ENCODE measurements at places on chromosomes 12 and 14.
A peak's percentile ranks its signal among the peaks of the same experiment; 100 is the strongest.

DNA sequence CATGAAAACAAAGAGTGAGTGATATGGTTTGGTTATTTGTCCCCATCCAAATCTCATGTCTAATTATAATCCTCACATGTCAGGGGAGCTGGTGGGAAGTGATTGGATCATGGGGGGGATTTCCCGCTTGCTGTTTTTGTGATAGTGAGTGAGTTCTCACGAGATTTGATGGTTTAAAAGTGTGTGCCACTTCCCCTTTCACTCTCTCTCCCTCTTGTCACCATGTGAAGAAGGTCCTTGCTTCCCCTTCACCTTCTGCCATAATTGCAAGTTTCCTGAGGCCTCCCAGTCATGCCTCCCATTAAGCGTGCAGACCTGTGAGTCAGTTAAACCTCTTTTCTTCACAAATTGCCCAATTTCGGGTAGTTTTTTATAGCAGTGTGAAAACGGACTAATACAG lies 2.1 kb upstream of the ATXN7L3B start:
- no peak for DNase-seq

GRCh38 chr14:100528962-100529560 lies 58.2 kb downstream of the BEGAIN start:
- peak; percentile 49 for DNase-seq

DNA sequence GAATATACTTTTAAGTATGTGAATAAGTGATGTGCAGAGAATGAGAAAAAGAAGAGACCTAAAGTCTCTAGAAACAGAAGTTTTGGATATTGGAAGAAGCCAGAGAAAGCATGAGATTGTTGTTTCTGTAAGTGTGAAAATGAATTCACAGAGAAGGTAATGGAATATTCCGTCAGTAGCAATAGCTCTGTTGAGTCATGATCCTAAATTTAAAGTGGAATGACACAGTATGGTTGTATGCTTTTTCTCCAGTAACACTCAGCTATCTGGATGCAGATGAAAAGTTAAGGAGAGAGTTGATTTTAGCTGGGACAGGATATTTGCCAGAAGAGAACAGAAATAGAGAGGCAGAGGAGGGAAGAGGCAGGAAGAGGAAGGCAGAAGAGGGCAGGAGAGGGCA lies 1166.3 kb downstream of the GALC start:
- no peak for DNase-seq

- peak; percentile 87 for DNase-seq
Measured at GRCh38 chr12:124916374-124917134, 2.1 kb upstream of the UBC start.

DNA sequence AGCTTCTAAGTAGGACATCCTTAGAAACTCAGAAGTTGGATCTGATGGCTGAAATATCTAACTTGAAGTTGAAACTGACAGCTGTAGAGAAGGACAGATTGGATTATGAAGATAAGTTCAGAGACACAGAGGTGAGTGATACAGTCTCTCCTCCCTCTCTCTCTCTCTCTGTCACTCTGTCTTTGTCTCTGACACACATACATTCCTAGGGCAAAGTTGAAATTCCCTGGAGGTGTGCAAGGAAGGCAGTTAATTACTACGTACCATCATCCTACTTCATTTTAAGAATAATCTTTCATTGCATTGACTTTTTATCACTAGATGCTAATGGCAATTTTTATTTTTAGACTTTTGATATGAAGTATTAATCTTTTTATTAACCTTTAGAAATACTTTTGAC lies 46.2 kb upstream of the REP15 start:
- no peak for DNase-seq

- DNase-seq = no peak
Measured at GRCh38 chr14:64554556-64554955, 4.8 kb downstream of the PPP1R36 start.

- DNase-seq = no peak
Measured at GRCh38 chr14:77108753-77109152, 10.7 kb downstream of the CIPC start.

GRCh38 chr14:100605706-100606686 lies 18.8 kb upstream of the BEGAIN start:
- no peak for DNase-seq

DNA sequence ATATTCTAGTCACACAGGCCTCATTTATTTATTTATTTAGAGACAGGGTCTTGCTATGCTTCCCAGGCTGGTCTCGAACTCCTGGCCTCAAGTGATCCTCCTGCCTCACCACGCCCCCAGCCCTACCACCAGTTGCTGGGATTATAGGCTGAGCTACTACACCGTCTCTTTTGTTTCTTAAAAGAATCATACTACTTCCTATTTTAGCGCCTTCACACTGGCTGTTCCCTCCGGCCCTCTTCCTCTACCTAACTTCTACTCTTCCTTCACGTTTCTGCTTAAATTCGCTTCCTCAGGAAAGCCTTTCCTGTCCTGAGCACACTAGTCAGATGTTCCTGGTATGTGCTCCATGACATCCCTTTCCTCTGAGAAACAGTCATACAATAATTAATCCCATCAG lies 6.4 kb upstream of the MRPL42 start:
- no peak for DNase-seq

- no peak for DNase-seq
Measured at GRCh38 chr12:1443421-1444141, 150.8 kb downstream of the FBXL14 start.

DNA sequence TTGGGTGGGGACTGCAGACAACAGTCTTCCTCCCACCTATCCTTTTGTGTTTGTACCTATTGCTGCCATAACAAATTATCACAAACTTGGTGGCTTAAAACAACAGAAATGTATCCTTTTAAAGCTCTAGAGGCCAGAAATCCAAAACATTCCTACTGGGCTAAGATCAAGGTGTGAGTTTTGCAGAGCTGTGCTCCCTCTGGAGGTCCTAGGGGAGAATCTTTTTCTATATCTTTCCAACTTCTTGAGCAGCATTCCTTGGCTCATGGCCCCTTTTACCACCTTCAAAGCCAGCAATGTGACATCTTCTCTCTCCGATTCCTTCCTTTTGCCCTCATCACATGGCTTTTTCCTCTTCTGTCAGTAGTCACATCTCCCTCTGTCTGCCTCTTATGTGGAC lies 190.6 kb downstream of the TTC8 start:
- no peak for DNase-seq

GRCh38 chr12:76266797-76267196 lies 81.4 kb downstream of the BBS10 start:
- DNase-seq = peak; percentile 70

DNA sequence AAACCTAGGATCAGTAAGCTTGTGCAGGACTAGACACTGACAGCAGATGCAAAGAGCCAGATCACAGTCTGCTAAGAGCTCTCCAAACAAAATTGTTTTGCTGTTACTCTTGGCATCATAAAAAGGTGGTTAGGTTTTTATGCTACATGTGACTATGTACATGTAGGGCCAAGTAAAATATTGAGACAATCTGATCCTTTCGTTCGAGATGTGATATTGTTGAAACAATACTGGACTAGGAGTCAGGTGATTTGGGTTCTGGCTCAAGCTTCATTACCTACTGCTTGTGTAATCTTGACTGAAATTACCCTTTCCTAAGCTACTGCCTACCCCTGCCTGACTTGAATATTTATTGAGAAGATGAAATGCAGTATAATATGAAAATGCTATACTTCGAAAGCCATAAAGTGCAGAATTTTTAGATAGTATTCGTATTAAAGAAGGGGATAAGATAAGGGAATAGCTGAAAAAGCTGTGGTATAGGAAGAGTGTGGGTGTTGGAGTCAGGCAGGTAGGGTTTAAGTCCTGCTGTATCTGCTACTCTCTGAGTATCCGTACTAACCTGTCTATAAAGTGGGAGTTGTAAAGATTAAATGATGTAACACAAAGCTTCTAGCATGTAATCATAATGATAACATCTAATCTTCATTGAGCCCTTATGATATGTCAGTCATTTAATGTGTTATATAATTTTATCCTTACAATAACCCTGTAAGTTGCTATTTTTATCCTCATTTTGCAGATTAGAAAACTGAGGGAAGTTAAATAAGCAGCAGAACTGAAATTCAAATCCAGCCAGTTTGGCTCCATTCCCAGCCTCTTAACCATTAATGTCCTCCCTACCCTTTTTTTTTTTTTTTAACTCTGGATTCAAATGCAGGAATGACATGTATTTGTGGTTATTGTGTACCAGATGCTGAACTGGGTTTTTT lies 38.6 kb upstream of the ATF1 start:
- DNase-seq = no peak

DNA sequence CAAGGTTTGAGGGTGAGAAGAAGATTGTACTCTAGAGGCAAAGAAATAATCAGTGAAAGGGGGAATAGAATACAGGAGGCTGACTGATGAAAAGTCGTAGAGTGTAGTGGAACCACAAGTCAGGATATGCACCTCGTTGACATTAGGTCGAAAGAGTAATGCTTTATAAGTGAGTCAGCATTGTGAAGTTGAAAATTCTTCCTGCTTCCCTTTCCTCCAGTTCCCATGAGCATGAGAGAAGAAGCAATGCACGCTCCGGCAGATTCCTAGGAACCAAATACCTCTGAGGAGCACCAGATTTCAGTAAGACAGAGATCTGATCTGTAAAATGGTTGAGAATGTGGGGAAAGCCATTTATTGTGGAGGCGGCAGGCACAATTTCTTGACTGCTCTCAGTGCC lies 16.5 kb downstream of the CCER1 start:
- DNase-seq = no peak

- DNase-seq = no peak
Measured at GRCh38 chr14:73170686-73171085, 34.4 kb downstream of the PSEN1 start.

DNA sequence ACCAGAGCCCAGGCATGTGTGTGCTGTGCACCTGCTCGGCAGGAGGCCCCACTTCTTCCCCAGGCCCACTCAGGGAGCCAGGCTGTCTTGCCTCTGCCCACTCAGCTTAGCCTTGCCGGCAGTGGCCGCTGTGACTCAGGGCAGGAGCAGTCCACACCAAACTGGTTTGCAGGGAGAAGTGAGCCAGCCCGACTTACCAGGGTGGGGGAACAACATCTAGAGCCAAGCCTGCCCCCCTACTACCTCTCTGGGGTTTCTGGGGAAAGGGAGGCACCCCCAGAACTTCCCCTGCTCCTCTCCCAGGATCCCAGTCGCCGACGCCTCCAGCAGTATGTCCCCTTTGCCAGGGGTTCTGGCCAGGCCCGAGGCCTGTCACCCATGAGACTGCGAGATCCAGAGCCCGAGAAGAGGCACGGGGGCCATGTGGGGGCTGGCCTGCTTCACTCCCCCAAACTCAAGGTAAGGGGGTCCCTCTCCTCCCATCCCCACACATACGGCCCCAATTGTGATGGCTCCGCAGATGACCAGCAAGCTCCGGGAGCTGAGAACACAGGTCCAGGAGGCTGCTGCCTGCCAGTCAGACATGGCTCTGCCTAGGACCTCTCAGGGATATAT lies 3.0 kb downstream of the PLEKHG6 start:
- DNase-seq = no peak

DNA sequence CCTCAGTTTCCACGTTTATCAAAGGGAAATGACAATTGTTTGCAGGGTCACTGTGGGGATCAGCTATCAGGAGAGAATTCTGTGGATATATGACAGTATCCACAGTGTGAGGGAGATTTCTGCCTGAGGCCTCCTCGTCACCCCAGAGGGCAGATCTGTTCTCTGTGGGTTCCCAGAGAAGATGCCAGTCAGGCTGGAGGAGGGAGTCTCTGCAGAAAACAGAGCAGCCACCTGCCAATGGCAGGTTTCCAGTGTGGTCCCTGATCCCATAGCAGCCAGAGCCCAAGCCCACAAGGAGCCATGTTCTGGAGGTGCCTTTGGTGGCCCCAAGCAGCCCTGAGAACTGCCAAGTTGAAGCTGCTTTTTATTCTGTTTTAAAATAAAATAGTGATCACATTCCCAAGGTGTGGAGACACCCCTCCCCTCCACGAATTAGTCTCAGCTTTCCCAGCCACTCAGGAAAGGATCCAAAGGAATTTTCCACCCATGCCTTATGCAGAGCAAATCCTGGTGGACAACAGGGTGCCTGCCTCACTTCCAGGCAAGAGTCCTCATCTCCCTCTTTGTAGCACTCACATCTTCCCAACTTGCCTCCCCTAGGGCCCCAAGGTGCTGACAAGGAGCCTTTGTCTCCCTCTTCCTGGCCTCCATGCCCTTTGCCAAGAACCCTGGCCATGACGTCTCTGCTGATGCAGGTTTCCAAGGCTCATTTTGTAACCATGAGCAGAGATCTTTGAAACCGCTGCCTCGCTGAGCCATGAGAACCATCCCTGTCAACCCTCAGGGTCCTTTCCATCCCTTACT lies 20.4 kb downstream of the CMKLR1 start:
- no peak for DNase-seq
